Fibroblast of mammary gland (primary cell): ENCODE measurements at places on chromosomes 2 and 18.

DNA sequence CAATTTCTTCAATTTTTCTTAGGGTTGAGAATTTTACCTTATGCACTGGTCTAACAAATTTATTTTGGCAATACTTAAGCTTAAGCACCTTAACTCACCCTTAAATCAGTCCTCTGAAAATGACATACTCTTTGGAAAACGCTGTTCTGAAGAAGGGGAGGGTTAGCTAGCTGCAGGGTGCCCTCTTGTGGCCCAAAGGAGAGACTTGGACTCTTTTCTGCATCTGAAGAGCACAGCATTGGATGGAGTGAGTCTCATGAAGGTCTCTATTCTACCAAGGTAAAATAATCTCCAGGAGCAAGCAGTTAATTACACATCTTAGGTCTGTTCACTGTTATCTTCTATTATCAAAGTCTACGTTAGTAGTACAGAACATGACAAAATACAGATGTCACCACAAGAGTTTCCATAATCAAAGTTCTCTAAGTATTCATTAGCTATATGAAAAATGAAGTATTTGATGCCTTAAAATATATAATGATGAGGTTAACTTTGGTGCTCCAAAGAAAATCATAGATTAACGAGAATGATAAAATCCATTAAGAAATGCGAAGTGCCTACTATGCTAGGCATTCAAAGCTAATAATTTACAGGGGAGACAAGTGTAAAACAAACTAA lies 24.4 kb downstream of the PUM2 start:
- peak; percentile 63 for DNase-seq

DNA sequence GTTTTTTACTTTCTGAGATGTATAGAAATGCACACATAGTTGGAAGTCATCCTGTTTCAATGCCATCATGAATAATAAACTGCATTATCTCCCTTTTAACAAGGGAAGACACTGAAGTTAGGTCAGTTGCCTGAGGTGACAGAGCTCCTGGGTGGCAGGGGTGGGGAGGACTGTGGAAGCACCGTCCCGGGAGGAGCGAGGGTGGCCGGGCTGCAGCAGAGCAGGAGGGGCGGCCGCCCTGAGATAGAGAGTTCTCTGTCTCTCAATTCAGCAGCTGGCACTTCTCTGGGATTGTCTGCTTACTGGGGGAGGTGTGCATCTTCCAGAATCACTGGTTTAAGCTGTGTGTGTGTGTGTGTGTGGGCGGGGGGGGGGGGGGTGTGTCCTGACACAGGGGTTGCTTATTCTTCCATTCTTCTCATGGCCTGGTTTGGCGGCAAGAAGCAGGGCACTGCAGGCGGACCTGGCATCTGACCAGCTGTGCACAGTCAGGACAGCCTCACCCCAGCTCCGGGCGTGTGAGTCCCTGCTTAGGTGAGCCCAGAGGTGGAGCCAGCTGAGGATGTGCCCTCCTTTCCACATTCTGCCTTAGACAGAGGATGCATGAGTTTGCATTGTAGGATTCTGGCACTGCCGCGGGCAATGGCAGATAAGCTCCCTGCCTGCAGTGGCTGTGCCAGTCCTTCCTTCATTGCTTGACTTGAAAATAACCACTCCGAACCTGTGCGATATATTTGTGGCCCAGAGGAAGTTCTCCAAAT lies 40.4 kb downstream of the VWA3B start:
- no peak for DNase-seq

- peak; percentile 58 for DNase-seq
Measured at GRCh38 chr2:9993488-9994165, 42.1 kb downstream of the GRHL1 start.

DNA sequence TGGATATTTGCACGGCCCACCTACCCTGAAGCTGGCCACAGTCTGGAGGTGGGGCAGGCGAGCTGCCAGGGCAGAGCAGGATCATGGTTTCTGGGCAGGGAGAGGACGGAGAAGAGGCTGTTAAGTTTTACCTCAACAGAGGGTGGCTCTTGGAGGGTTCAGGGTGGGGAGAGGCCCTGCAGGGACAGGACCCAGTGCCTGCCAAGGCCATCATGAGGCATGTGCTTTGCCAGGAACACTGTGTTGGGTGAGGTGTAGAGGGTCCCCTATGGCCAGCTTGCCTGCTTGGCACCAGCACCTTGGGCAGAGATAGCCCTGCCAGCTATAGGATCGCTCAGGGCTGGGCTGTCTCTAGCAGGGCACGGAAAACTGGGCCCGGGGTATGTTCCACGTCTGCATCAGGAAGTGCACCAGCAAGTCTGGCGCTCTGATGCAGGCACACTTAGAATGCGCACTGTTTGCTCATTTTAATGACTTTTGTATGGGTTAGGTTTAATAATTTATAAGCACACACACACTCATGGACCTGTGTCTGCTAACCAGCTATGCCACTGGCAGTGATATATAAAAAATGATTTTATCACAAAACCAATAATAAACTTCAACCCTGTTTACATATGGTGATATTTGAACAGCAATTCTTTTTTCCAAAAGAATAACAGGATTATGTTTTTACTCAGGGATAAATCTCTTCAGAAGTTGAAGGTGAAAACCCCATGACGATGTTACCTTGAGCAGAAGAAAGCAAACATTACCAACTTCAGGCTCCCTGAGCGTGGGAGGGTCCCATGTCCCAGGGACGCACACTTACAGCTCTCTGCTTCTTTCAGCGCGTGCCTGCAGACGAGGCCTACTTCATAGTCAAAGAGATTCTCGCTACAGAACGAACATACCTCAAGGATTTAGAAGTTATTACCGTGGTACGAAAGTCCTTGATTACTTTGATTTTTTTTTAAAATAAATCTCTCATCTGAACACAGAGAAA lies 46.4 kb downstream of the STK25 start:
- no peak for DNase-seq

DNA sequence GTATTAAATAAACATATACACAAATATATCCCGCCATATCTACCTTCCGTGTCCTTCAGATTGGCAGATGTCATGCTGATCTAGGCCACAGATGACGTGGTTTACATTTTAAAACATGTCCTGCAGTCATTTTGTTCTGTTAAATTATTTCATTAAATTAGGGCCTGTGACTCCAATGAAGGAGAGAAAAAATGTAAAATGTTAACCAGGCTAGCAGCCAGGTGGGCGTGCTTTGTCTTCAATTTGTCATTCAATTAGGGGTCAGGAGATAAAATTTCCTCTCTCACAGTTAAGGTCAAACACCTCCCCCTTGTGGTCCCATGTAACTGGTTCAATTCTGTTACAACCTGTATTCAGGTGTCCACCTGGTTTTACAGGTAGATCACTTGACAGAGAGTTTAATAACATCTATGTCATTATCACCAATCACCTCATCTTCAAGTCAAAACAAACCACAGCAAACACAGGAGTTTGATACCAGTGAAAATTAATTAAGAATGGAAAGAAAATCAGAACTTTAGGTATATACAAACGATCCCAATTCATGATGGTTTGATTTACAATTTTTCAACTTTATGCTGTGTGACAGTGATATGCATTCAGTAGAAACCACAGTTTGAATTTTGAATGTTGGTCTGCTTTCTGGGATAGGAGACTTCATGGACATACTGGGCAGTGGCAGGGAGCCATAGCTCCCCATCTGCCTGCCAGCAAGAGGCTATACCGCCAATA lies 339.4 kb downstream of the CMPK2 start:
- no peak for DNase-seq

DNA sequence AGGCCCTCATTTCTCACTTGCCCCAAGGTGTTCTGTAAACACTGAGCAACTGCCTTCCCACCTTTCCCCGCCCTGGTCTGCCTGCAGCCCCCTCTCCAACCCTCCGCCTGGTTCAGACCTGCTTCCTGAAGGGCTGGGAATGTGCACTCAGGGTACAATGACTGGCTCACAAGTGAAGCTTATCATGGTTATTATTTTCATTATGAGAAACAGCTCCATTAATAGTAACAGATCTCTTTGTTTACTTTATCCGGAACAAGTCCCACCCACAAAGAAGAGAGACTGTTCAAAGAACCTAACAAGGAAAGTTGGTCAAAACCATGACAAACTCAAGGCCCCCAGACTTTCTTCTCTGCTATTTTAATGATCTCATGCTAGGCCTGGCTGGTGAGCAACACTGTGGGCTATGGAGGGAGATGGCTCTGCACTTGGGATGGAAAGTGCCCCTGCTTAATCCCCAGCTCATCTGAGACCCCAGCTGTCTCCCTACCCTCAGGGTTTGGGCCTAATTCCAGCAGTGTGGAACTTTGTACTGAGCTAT lies 36.7 kb downstream of the ARHGAP25 start:
- DNase-seq = no peak

DNA sequence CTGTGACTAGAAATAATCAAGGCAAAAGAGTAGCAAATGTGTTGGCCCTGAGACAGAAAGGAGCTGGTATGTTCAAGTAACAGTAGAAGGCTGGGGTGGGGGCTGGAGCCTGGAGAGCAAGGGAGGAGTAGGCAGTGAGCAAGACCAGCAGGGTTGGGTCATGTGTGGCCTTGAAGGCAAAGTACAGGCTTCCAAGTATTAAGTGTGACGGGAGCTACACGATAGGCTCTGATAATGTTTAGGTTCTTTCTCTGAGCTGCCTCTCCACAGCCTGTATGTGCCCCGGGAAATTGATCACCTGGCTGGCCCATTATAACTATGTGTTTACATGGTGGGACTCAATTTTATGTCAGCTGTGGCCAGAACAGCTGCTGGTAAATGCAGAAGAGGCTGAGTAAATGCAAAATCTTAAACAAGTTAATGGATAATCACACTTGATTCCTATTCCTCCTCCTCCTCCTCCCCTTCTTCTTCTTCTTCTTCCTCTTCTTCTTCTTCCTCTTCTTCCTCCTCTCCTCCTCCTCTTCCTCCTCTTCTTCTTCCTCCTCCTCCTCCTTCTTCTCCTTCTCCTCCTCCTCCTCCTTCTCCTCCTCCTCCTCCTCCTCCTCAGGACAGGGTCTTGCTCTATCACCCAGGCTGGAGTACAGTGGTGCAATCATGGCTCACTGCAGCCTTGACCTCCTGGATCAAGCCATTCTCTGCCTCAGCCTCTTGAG lies 9.3 kb downstream of the IL1F10 start:
- no peak for DNase-seq

- DNase-seq = no peak
Measured at GRCh38 chr18:49874238-49874637, 60.9 kb upstream of the ACAA2 start.

- DNase-seq = no peak
Measured at GRCh38 chr2:169031202-169031601, at the start of gene ABCB11. Gene ABCB11, minus strand, starts transcription at chr2:169031324. Its CDS starts 13,199 bp downstream, at chr2:169018125.

- peak; percentile 29 for DNase-seq
Measured at GRCh38 chr2:23566241-23567142, 181.5 kb downstream of the KLHL29 start.

DNA sequence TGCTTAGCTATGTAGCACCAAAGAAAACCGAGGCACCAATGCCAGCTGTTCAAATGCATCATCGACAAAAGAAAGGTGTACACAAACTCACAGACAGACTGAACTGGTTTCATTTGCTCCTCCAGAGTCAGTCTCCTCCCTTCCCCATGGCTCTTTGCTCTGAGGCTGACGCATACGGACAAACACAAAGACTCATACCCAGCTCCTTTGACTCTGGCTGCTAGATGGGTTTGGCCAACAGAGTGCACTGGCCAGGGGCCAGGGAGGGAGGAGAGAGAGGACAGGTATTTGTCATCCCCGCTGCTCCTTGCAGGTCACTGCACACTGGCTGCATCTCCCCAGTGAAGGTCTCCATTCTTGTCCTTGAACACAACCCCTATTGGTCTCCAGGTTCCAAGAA lies 40.7 kb downstream of the DNER start:
- DNase-seq = no peak

DNA sequence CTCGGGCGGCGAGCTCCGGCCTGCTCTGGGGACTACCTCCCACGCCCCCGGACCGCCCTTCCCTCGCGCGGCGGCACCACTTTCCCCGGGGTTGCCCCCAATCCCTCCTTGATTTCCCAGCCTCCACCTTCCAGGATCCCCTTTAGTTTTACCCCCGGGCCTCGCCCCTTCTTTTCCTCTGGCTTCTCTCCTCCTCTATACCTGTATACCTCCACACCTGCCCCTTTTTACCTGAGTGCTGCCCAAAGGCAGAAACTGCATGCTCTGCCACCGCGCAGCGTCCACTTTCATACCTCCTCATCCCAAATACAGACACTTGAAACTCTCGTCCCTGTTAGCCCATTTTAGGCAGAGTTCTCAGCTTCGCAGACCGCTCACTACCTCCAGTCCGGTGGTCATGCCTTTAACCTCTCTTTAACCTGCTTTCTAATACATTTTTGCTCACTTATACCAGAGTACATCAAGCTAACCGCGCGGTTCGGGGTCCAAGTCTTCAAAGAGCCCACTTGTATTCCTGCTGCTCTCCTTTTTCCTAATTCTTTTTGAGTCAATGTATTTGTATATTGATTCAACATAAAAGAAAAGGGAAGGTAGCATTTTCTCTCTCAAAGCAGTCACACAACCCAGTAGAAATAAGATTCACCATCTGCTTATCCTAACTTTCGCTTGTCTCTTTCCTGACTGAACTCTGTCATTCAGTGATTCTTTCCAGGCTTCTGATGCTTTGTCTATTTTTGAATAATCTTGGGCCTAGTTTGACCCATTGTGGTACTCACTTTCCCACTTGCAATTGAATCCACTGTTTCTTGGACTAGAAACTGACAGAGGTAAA lies 901 bp downstream of the SPOPL start:
- no peak for DNase-seq

DNA sequence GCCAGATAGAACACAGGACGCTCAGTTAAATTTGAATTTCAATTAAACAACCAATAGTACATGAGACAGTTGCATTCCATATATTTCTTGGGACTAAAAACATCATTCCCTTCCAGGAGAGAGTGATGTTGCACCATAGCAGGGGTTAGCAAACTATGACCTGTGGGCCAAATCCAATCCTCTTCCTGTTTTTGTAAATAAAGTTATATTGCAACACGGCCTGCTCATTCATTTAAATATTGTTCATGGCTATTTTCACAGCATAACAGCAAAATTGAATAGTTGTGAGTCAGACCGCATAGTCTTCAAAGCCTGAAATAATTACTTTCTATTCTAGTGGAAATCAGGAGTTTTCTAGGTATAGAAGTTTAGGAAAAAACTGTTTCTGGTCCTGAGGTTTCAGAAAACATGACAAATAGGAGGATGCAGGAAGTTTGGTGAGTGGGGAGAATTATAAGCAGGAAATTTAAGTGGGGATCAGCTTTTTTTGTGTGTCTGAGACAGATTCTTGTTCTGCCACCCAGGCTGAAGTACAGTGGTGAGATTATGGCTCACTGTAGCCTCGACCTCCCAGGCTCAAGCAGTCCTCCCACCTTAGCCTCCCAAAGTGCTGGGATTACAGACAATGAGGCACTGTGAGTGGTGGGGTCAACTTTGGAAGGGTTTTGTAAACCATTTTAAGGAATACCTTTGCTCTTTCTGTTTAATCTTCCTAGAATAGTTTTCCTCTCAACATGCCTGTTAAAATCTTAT lies 131.5 kb downstream of the SOCS6 start:
- peak; percentile 95 for DNase-seq

GRCh38 chr2:29001806-29002205 lies 20.7 kb downstream of the TOGARAM2 start:
- no peak for DNase-seq

DNA sequence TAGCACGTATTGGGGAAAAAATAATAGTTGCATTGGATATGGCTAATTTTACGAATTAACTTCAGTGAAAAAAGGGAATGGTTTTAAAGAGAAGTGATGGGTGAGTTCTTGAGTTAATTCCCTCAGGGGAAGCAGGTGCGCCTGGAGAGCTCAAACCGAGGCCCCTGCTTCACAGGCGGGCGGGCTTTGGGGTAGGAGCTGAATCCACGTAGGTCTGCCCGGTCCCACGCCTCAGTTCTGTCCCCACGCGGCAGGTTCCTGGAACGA lies 44.1 kb downstream of the GORASP2 start:
- no peak for DNase-seq
